RWPE2 (cell line): ENCODE measurements at places on chromosomes 4 and X.
A peak's percentile ranks its signal among the peaks of the same experiment; 100 is the strongest.

- no peaks in the 10 kb centered on the region for H3K27me3 ChIP-seq
- H3K27ac ChIP-seq = no peak overlapping the region
- no peak for DNase-seq
- H3K36me3 ChIP-seq = no peaks in the 10 kb centered on the region
These were observed 174.4 kb upstream of the ATP6AP2 start for GRCh38 chrX:40406330-40406859.

DNA sequence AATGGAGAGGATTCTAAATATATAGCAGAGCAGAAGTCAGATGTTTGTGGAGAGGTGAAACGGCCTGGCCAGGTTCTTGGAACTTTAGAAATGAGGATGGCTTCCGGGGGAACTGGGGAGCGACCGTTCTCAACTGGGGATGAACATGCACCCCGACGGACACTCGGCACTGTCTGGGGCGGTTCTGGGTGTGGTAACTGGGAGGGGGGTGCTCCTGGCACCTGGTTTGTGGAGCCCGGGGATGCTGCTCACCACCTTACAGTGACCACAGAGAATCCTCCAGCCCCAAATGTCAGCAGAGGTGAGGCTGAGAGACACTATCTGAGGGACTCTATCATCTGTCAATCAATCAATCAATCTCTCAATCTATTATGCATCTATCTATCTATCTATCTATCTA is 69.0 kb upstream of the PPP2R3B start:
- no peak overlapping the region for H3K4me3 ChIP-seq
- no peak overlapping the region for H3K27ac ChIP-seq
- no peak for DNase-seq
- H3K36me3 ChIP-seq = no peaks in the 10 kb centered on the region

- H3K27me3 ChIP-seq = no peaks in the 10 kb centered on the region
- peak overlapping the region; percentile 80 for H3K27ac ChIP-seq
- H3K36me3 ChIP-seq = peaks cover 83% of the 10 kb centered on the region
- peaks cover 22% of the 10 kb centered on the region for H3K4me1 ChIP-seq
- H3K4me3 ChIP-seq = no peak overlapping the region
These were observed 6.1 kb downstream of the SLC7A11 start for GRCh38 chr4:138236037-138236436.

- H3K4me3 ChIP-seq = no peak overlapping the region
- no peaks in the 10 kb centered on the region for H3K27me3 ChIP-seq
- H3K36me3 ChIP-seq = no peaks in the 10 kb centered on the region
- DNase-seq = no peak
- peaks cover 13% of the 10 kb centered on the region for H3K4me1 ChIP-seq
These were observed 446.2 kb downstream of the RAPGEF2 start for GRCh38 chr4:159549098-159549518.

- H3K4me3 ChIP-seq = no peak overlapping the region
- DNase-seq = no peak
- no peak overlapping the region for H3K27ac ChIP-seq
- H3K27me3 ChIP-seq = no peaks in the 10 kb centered on the region
These were observed 213.9 kb downstream of the SPOCK3 start for GRCh38 chr4:167020410-167020809.

DNA sequence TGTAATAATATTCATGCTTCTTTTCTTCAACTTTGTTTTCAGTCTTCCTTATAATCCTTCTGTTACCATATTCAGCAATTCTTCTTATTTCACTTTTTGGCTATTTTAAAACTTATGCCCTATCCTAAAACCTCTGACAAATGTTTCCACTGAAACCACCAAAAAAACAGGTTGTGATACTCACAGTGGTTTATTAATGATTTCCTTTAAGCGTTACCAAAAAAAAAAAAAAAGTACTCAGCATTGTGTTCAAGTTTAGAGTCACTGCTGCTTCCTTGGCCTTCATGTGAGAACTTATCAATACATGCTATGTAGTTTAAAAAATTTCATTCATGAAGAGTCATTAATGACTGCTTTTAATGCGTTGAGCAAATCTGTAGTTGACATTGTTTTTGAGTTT is 35.4 kb upstream of the UGT2A3 start:
- H3K27me3 ChIP-seq = no peaks in the 10 kb centered on the region
- DNase-seq = no peak
- H3K36me3 ChIP-seq = no peaks in the 10 kb centered on the region
- no peaks in the 10 kb centered on the region for H3K4me1 ChIP-seq
- H3K4me3 ChIP-seq = no peak overlapping the region

GRCh38 chr4:139715746-139716391 is 50.2 kb downstream of the MGST2 start:
- no peaks in the 10 kb centered on the region for H3K36me3 ChIP-seq
- DNase-seq = no peak
- no peaks in the 10 kb centered on the region for H3K27me3 ChIP-seq
- no peaks in the 10 kb centered on the region for H3K4me1 ChIP-seq
- H3K4me3 ChIP-seq = no peak overlapping the region
- H3K27ac ChIP-seq = no peak overlapping the region

GRCh38 chr4:75004755-75005668 is 72.1 kb downstream of the PARM1 start:
- H3K27me3 ChIP-seq = no peaks in the 10 kb centered on the region
- DNase-seq = no peak
- no peaks in the 10 kb centered on the region for H3K4me1 ChIP-seq
- no peaks in the 10 kb centered on the region for H3K36me3 ChIP-seq
- no peak overlapping the region for H3K27ac ChIP-seq
- H3K4me3 ChIP-seq = no peak overlapping the region

DNA sequence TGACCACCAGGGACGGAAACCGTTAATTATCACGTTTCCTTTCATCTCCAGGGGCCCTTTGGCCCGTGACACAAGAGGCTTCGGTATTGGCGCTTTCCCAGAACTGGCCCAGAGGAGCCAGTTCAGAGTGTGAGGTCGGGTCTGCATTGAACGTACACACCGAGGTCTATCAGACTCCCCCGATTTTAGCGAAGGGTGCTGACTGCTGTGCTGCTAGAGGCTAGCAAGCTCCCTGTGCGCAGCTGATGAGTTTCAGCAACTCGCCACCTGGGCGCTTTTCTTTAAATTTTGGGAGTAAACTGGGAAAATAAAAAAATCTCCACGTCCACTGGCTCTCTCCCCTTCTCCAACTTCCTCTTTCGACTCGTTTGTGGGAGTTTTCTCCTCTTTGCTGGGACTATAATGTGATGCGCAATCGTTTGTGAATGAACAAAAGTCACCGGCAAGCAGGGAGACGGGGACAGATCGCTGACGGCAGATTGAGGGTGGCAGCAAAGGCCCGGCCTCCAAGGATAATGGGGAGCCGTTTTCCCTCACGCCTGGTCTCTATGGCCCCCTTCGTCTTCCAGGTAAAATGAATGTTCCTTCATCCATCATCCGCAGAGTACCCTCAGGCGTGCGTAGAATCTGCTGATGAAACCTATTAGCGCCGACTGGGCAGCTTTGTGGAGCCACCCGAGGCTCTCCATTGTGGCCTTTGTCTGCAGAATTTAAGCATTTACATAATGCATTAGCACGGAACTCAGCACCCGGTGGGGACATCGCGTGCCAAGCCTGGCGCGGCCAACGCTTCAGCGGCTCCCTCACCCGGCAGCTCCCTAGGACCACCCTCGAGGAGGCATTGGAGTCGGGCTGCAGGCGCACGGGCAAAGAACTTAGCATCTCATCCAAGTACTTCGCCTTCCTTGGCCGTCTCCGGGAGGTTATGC is 1.6 kb upstream of the LRAT start:
- H3K27ac ChIP-seq = no peak overlapping the region
- H3K27me3 ChIP-seq = no peaks in the 10 kb centered on the region
- no peaks in the 10 kb centered on the region for H3K36me3 ChIP-seq
- no peak for DNase-seq
- no peak overlapping the region for H3K4me3 ChIP-seq

DNA sequence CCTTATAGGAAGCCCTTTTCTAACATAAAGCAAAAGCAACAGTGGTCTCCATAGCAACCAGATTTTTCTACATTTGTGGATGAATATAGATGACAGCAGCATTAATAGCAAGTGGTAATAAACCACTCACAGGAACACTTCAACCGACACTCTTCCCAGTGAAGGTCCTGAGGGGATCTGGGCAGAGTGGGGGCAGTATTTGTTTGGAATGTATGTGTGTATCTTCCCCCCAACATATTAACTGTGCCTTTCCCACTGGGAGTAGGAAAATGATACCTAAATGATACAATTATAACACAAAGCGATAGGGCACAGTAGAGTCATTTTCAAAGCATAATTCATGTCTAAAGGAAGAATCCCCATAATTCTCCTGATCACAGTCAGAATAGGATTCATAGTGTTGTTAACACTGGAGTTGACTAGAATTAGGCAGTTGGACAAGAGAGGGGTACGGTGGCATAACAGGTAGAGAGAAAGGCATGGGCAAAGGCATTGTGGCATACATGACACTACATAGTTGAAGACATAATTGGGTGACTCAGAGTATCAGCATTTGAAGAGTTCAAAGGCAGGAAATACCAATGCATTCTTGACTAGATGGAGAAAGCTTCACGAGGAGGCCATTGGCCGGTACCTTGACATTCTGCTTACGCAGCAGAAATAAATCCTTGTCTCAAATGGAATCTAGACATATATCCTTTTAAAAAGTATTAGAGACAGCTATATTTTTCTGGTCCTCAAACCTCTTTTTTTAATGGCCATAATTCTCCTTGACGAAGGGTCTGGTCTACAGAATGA is 15.2 kb downstream of the CAPN6 start:
- no peaks in the 10 kb centered on the region for H3K27me3 ChIP-seq
- H3K4me3 ChIP-seq = no peak overlapping the region
- no peak overlapping the region for H3K27ac ChIP-seq
- H3K4me1 ChIP-seq = no peaks in the 10 kb centered on the region

DNA sequence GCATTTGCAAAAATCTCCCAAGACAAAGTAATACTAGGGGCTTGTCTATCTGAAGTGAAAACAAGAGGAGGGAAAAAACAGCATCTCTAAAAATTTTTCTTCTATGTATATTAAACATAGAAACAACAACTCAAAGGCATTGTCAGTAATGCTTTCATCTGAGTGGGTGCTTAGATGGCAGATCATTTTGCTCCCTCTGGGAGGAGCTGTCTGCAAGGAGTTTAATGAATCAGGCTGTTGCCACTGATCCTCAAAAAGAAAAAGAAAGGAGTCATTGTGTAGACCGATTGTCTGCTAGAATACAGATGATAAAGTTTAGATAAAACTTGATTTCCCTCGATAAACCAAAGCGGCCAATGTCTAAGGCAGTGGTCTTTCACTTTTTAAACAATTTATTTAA is 49.7 kb upstream of the KLHL8 start:
- H3K4me3 ChIP-seq = no peak overlapping the region
- no peak overlapping the region for H3K27ac ChIP-seq
- H3K36me3 ChIP-seq = no peaks in the 10 kb centered on the region

DNA sequence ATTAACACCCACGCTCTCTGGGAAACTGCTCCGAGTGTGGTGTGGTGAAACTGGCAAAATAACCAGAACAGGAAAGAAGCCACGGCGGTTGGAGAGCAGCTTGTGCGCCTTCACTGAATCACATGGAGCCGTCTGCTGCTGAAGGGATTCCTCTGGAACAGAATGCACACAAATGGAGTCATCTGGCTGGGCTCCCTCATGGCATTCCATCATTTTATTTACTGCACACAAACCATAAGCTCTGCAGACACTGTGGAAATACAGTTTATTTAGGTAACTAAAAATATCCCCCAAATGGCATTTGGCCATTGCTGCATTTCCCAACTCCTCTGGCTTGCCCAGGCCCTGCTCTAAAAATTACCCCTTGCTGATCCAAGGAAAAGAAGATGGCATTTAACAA is 187.0 kb upstream of the S100G start:
- no peaks in the 10 kb centered on the region for H3K36me3 ChIP-seq
- no peaks in the 10 kb centered on the region for H3K27me3 ChIP-seq
- no peak for DNase-seq
- peaks cover 6% of the 10 kb centered on the region for H3K4me1 ChIP-seq
- H3K4me3 ChIP-seq = no peak overlapping the region
- H3K27ac ChIP-seq = no peak overlapping the region

DNA sequence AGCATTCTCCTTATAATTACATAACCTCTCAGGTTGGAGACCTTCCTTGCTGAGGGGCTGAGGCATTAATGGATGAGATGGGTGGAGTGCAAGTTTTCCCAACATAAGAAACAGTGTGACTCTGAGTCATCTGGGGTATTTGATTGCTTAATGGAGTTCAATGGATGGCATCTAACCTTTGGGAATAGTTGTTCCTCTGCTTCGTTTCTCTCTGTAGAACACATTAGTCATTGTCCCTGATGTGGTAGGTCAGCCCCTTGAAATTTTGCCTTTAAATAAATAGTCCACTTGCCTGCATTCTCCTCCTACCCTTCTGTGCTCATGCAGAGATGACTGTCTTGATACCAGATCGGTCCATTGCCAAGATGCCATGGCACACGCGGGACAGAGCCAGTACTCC is 38.6 kb downstream of the SLITRK2 start:
- no peak for DNase-seq
- H3K4me1 ChIP-seq = no peaks in the 10 kb centered on the region
- no peak overlapping the region for H3K27ac ChIP-seq

- H3K36me3 ChIP-seq = no peaks in the 10 kb centered on the region
- H3K27ac ChIP-seq = no peak overlapping the region
- H3K4me3 ChIP-seq = no peak overlapping the region
- H3K4me1 ChIP-seq = no peaks in the 10 kb centered on the region
- no peak for DNase-seq
- H3K27me3 ChIP-seq = no peaks in the 10 kb centered on the region
These were observed 14.0 kb upstream of the GLOD5 start for GRCh38 chrX:48747415-48748016.

GRCh38 chr4:139866276-139866962 is 200.8 kb downstream of the MGST2 start:
- no peak for DNase-seq
- no peaks in the 10 kb centered on the region for H3K27me3 ChIP-seq
- H3K4me1 ChIP-seq = peaks cover 6% of the 10 kb centered on the region
- H3K36me3 ChIP-seq = no peaks in the 10 kb centered on the region
- H3K27ac ChIP-seq = no peak overlapping the region
- no peak overlapping the region for H3K4me3 ChIP-seq

GRCh38 chr4:2254665-2255500 is 7.0 kb downstream of the MXD4 start:
- peaks cover 11% of the 10 kb centered on the region for H3K4me1 ChIP-seq
- peak; percentile 49 for DNase-seq
- peaks cover 25% of the 10 kb centered on the region for H3K36me3 ChIP-seq

- no peaks in the 10 kb centered on the region for H3K36me3 ChIP-seq
- no peak overlapping the region for H3K4me3 ChIP-seq
- peaks cover 14% of the 10 kb centered on the region for H3K4me1 ChIP-seq
- no peak for DNase-seq
- H3K27ac ChIP-seq = no peak overlapping the region
These were observed 510.9 kb downstream of the ANKRD50 start for GRCh38 chr4:124201636-124202035.

DNA sequence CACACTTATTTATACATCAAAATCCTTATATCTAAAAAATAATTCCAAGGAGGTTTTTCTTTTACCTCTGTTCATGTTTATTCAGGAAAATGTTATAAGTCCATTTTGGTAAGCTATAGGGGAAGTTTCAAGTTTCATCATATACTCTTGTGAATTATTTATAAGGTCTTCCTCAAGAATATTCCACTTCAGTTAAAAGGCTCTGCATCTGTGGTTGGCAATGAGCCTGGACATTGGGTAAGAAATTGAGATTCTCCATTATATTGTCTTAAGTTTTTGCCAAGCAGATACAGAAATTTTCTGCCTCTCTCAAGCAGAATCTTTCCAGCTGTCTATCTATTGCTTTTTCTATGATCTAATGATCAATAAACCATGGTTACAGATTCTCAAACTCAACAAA is 641.9 kb downstream of the NLGN4X start:
- H3K27me3 ChIP-seq = no peaks in the 10 kb centered on the region
- DNase-seq = no peak
- H3K4me3 ChIP-seq = no peak overlapping the region
- H3K27ac ChIP-seq = no peak overlapping the region
- no peaks in the 10 kb centered on the region for H3K36me3 ChIP-seq

GRCh38 chr4:75821216-75821615 is 81.0 kb downstream of the PPEF2 start:
- no peak for DNase-seq
- H3K36me3 ChIP-seq = no peaks in the 10 kb centered on the region
